ENCODE measurements at places on chromosomes 6 and 20.

GRCh38 chr6:108782179-108783041, 65.8 kb upstream of the ARMC2 start:
- peak; percentile 12 for DNase-seq

- DNase-seq: no peak
Observed at GRCh38 chr6:15473741-15474161, 189.1 kb downstream of the DTNBP1 start.

DNA sequence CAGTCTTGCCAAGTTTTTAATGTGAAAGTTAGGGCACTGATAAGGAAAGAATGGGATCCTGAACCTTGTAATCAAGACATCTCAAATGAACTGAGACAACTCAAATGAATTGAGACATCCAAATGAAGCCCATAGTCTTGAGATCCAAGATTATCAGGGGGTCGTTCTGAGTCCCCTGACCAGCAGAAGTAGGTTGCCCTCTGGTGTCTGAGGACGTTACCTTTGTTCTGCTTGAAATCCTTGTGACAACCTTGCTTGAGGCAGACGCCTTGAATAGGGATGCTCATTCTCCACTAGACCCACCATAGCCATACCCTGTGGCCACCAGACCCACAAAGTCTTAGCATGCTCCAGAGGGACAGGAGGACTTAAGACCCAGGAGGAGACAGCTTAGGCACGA, 37.7 kb downstream of the ZBTB9 start:
- DNase-seq: no peak

DNA sequence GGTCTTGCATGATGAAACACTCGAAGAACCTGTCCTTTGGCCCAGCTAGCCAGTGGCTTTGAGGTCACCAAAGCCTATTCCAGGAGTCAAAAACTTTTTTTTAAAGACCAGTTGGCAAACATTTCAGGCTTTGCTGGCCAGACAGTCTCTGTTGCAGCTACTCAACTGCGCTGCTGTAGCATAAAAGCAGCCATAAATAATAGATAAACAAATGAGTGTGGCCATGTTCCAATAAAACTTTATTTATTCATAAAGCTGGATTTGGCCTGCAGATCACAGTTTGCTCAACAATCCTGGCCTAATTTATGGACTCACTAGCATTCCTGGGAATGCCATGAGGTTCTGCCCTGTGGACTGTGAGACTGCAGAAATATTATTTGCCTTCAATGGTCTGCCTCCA, 68.8 kb upstream of the LTV1 start:
- no peak for DNase-seq

DNA sequence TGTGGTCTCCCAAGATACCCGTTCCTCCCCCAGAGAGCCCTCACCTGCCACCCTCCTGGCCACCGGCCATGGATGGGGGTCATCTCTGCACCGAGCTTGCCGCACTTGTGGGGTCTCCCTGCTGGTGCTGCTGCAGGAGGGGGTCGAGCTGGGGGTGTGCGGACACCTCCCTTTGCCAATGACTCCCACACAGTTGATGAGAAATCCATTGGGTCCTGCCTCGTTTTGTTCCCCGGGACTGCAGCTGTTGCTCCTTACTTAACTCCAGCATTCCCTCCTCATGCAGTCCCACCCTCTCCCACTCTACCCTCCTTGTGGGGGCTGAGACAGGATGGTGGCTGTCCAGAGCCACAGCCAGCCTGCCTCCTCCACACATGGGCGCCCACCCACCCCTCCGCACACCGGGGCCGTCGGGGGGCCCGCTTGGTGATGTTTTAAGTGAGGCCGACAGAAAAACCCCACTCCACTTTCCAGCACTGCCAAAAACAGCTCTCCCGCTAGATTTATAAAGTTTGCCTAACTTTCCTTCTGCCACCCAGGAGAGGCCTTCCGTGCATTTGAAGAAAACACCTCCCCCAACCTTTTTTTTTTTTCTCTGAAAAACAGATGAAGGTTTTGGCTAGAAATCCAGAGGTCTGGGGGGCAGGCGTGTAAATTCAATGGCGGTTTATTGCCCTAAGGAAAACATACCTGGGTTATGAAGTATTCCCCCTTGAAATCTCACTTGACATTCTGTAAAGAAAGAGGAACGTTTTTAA, 53.5 kb upstream of the APCDD1L start:
- no peak for DNase-seq

DNA sequence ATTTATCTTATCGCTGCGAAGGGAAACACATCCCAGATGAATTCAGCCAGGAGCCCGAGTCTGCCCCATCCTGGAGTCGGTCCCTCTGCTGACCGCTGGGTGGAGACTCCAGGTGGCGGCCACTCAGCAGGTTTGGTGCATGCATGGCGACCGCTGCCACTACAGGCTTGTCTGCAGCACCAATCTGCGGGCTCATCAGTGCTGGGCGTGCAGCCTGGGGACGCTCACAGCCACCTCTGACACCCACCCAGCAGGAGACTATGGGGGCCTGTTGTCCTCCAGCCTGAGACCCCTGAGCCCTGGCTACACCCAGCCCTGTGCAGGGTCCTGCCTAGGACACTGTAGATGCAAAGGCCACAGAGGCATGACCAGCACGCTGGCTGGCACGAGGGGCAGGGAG, 40.5 kb upstream of the GATA5 start:
- no peak for DNase-seq

Measured in NCI-H524 treated with DMSO at 0.1 percent for 48 hours (cell line).